ENCODE measurements at places on chromosomes 4 and X.

DNA sequence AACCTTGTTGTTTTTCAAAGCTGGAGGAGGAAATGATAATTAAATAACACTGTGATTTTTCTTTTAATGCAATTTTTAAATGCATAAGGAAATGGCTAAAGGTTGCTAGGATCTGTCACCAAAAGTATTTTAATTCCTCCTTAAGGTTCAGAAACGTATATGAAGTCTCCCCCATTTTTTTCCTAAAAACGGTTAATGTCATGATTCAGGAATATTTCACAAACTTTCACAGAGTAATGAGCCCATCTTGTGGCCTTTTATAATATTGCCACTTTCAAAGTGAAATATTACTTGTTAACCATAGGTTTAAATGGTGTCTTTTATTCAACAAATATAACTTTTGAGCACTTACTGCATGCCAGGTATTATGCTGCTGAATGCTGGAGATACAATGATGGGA is 99.5 kb upstream of the USP38 start:
- no peak for DNase-seq

- DNase-seq, result no peak
These were observed 61.5 kb upstream of the LSM6 start for GRCh38 chr4:146114066-146114465.

DNA sequence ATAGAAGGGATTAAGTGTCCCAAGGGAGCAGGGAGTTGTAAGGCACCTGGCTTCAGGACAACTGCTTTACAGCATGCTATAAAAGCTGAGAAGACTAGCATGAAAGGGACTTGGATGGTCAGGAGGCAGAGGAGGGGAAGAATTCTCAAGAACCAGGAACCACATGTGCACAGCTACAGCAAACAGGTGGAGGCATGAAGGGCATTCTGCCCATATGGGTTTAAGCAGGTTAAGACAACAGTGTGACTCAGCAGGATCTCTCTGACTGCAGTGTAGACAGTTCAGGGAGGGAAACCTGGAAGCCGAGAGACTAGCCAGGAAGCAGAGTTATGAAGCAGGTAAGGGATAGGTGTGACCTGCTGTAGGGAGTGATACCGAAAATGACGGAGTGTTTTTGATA is 117.0 kb downstream of the DHRSX start:
- no peak for DNase-seq

- no peak for DNase-seq
These were observed 291.5 kb upstream of the SMIM31 start for GRCh38 chr4:164462471-164462870.

DNA sequence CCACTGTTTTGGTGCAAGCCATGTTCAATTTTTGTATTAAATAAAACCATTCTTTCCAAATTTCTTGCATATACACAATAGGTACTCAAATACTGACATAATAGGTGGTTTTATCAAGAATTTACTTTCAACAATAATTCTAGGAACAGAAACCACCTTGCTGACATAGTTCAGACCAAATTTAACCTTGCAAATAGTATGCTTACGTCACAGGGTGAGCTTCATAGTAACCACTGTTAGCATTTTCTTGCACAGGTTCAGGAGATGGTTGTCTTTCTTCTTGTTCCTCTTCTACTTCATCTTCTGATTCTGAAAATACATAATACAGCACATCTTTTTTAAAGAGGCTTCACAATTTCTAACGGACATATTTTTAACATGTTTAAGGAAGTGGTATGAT is 17.6 kb downstream of the G3BP2 start:
- no peak for DNase-seq

DNA sequence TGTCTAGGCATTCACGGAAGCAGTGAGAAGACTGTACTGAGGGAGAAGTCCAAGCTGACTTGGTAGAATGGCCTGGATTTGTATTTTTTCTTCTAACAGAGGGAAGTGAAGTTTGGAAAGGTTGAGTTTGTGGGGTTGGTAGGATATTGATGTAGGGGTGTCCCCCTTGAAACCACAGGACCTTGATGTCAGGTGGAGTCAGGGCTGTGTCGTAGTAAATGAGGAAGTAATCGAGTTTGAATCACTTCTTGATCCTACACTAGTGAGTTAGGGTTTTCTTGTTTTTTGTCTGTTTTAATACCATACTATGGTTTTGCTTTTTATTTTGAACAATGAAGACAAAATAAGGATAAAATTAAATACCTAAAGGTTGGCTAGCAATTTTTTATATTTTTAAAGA is 30.1 kb upstream of the ANAPC4 start:
- DNase-seq, result no peak

DNA sequence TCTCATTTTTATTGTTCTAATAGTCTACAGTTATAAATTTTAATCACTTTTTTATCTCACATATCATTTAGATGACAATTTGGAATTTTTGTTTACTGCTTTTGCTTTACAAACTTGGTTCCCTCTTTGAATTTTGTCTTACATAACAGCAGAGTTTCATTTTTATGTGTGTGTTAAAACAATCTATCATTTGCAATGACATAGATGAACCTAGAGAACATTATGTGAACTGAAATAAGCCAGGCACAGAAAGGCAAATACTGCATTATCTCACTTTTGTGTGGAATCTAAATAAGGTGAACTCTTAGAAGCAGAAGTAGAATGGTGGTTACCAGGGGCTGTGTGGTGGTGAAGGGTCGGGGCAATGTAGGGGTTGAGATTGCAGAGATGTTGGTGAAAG is 170.7 kb downstream of the GASK1B start:
- DNase-seq, result no peak

DNA sequence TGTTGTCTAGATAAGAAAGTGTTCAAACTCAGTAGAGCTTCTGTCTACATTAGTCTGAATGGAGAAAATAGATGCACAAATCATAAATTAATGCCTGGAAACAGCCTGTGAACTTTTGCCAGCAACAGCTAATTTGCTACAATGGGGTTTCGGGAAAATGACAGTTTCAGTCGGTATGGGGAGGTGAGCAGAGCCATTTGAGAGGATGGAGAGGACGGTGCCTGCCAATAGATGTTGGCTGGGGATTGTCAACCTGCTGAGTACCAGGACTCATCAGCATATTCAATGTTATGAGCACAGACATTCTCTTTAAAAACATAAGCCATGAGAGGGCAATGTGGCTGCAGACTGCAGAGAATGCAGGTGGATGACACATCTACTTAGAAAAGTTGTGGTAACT is 230.3 kb upstream of the PCDH18 start:
- DNase-seq, result no peak

DNA sequence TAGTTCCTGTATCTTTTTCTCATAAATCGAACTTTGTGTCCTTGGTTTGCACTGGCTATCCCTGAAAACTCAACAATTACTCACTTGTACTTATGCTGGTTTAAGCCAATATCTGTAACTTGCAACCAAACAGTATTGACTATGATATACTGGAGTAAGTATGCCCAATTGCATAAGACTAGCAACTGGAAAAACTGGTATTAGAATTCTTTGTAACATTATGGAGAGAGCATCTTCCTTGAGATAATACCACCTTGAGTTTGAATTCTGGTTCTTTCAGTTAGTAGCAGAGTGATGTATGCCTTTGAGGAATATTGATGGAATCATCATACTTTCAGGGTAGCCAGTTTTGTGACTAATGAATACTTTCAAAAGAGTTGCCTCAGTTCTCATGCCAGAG is 28.1 kb downstream of the BMP3 start:
- DNase-seq, result no peak

- DNase-seq, result no peak
These were observed 29.4 kb downstream of the APELA start for GRCh38 chr4:164906368-164906767.

- no peak for DNase-seq
These were observed 35.9 kb downstream of the DCAF8L2 start for GRCh38 chrX:27626066-27626465.

DNA sequence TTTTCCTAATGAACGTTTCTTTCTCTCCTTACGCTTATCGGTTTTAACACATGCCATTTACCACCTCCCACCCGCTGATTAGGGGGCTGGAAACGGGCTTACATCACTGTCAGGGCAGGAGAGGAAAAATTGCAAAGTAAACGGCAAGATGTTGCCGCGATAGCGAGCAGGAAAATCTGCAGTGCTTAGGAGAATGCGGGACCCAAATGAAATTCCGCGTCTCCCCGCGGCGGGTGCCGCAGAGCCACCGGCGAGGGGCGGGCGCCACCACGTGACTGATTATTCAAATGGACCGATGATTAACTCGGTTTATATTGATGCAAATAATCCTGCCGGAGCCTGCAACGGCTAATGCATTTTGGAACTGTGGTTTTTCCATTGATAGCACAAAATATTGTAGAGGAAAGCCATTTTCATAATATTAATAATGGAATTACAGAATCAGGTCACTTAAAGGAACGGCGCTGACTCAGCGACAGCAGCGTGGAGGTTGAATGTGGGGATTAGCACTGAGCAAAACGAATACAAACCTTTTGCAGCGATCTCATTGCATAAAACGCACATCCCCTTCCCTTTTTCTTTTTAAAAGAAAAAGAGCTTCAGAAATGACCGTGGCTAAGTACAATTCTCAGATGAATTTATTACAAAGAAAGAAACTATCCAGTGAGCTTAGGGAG is 224.2 kb downstream of the STIM2 start:
- DNase-seq, result peak; percentile 55

DNA sequence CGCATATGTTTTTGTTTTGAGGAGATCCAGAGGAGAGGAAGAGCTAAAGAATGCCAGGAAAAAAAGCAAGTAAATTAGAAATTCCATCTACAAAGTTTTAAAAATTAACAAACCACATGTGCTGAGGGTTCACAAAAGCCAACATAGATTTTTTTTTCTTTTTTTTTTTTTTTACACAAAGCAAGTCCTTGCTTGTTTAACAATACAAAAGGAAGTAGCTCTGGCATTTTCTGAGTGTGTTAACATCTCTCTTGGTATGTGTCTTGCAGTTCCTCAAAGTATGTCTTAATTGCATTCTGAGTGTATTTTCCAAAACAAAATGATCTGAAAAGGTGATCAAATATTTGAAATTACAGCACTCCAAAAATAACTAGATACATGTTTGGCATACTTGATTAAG is 1682.7 kb upstream of the AGA start:
- no peak for DNase-seq

DNA sequence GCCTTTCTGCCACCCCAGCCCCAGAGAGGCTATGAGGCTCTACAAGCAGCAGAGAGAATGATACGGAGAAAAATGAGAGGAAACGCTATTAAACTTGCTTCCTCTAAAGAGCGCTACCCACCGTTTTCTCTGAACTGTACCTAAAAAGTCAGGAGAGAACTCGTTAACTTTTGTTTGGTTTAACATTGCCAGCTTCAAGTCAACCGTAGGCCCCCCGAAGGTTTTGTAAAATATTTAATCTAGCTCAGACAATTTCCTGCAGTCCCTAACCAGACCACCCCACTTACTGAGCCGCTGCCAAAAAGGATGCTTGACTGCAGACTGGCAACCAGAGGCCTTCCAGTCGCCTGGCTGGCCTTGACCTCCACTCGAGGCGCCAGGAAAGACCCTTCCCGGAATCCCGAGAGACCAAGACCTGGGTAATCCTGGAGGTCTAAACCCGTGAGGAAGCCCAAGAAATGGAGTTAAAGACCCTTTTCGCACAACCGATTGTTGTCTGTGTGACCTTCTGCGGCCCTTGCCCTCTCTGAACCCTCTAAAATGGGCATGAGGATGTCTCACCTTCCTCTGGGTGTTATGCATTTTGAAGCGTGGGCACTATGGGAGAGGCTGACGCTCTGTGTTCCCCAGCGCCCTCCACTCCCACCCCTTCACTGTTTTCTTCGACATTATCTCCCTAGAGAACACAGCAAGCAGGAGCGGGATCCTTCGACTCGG is 86.3 kb downstream of the BCOR start:
- DNase-seq, result no peak

GRCh38 chr4:7903791-7904516 is 35.7 kb downstream of the AFAP1 start:
- no peak for DNase-seq

GRCh38 chrX:113675278-113675677 is 834.6 kb upstream of the AMOT start:
- DNase-seq, result no peak

- peak; percentile 55 for DNase-seq
These were observed 62.8 kb downstream of the NUDT10 start for GRCh38 chrX:51395480-51395809.

DNA sequence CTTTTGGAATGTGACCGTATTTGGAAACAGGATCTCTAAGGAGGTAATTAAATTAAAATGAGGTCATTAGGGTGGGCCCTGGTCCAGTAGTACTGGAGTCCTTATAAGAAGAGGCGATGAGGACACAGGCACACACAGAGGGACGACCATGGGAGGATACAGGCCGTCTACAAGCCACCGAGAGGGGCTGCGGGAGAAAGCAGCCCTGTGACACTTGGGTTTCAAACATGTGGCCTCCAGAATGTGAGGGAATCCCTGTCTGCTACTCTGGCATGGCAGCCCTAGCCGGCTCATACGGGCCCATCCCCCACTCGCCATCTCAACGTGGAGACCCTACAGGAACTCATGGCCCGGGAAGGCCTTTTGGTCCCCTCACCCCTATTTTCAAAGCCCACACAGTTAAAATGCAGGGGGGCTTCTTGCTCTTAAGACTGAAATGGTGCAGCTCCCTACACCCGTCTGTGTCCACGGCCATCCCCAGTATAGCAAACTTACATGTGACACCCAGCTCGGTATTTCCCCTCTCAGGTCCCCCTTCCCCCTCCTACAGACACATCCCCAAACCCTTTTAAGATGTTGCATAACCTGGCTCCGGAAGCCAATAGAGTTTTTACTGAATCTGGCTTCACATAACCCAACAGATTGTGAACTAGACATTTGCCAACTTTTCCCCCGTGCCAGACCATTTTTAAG is 124.1 kb upstream of the TBL1X start:
- DNase-seq, result no peak

DNA sequence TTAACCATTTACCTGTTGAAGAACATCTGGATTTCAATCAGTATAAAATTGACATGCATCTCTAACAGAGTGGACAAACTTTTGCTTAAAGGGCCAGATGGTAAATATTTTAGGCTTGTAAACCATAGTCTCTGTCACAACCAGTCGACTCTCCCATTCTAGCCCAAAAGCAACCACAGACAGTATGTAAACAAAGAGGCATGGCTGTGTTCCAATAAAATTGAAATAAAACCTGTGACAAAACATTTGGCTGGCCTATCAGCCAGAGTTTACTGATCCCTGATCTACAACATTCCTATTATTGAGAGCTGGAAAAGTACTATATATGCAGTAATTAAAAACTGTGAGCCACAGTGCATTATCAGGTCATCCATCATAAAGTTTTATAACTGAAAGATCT is 3.2 kb downstream of the CENPC start:
- DNase-seq, result no peak

DNA sequence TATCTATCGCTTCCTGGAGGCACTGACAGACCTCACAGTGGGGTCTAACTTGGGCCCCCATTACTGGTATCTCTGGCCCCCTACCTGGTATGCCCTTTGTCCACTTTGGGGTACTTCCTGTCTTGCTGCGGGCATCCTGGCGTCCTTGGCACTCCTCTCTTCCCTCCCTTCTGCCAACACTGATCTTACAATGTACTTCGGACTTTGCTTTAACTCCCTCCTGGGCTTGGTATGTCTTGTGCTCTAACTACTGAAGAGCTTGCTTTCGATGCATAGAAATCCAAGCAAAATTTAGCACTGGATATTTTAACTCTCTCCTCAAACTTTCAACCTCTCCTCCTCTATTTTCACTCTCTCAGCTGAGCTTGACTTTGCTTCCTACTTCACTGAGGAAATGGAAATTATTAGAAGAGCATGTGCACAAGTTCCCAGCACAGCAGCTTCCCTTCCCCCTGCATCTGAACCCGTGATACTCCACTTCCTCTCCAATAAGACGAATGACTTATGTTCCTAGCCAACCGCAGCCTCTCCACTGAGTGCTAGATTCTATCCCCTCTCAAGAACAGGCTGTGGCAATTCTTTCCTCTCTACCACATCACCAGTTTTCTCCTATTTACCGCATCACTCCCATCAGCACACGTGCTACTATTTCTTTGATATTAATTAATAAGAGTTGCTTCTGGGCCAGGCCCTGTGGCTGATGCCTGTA is 52.9 kb downstream of the SUPT20HL2 start:
- DNase-seq, result no peak
